ENCODE measurements at places on chromosomes 5 and 9.

DNA sequence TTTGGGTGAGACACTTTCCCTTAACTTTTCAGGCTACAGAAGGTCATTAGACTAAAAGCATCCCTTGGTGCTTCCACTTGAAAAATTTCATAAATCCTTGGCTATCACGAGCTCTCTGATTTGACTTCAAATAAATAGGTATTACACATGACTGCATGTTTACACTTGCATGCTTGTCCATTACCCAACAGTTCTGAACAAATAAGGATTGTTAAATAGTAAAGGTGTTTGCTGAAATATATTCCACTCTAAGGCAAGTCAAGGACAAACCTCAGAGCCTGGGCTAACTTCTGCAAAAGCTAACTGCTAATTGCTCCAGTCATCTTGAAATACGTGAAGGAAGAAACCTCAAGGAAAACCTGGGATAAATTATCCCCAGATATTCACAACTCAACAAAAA, 14.5 kb downstream of the FBXW2 start:
- DNase-seq, result no peak

DNA sequence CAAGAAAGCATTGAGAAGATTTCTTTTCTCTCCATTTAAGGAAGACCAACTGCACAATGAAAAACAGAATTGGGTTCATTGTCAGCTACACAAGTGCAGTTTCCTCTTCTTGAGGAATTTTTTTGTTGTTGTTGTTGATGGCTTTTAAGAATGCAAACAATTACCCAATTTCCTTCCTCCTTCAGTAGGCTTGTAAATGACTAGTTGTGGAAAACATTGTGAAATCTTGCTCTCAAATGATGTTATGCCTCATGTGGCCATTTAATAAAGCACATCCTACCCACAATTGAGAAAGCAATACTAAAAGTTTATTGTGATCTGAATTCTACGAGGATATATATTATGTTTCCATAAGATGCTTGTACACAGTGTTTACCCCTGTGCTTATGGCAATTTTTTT, 171.6 kb downstream of the FAM174A start:
- no peak for DNase-seq

DNA sequence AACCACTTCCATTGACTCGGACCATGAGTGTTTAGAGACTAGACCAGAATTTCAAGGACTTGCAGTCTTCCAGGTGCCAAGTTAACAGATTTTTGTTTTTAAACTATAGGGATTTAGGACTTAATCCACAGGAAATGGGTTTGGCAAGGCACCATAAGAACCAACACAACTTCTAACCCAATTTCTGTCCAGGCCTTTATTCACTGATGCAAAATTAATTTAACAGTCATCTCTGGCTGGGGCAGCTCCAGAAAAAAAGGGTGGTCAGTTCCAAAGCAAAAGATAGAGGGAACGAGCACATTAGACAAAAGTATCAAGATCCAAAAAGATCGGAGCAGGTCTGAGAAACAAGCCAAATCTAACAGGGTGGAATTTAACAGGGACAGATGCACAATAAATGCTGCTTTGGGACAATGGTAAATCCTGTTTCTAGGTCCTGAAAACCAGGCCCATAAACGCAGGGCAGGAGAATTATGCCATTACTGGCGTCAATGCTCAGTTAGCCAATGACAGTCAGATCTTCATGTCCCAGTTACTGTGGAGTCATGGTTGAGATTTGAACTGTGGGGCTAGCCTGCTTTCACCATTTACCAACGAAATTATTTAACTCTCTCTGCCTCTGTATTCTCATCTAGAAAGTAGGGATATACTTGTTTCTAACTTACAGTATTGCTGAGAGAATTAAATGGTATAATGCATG, 590.8 kb upstream of the BRINP1 start:
- DNase-seq, result no peak

DNA sequence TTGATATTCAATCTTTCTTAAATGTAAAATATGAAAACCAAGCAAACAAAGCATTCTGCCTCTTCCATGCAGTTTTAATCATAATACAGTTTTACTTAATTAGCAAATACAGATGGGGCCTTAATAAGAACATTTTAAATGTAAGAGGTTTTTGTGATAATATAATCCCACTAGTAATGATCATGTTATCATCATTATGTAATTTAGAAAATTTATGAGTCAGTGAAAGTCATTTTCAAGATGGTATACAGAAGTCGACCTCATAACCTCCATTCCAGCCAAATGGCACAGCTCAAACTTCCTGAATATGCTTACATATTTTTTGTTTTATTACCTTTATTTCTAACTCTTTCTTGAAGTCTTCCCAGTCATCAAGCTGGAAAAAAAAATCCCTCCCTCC, 102.2 kb upstream of the GNA14 start:
- no peak for DNase-seq

- DNase-seq, result no peak
Measured at GRCh38 chr9:26172301-26172700, 494.1 kb upstream of the TUSC1 start.

GRCh38 chr5:53969176-53969730, 341.1 kb downstream of the ARL15 start:
- no peak for DNase-seq

GRCh38 chr9:87909310-87910041, 8.3 kb upstream of the SPATA31C1 start:
- peak; percentile 2 for DNase-seq

GRCh38 chr9:17604556-17604955, 25.7 kb downstream of the SH3GL2 start:
- DNase-seq, result peak; percentile 25

DNA sequence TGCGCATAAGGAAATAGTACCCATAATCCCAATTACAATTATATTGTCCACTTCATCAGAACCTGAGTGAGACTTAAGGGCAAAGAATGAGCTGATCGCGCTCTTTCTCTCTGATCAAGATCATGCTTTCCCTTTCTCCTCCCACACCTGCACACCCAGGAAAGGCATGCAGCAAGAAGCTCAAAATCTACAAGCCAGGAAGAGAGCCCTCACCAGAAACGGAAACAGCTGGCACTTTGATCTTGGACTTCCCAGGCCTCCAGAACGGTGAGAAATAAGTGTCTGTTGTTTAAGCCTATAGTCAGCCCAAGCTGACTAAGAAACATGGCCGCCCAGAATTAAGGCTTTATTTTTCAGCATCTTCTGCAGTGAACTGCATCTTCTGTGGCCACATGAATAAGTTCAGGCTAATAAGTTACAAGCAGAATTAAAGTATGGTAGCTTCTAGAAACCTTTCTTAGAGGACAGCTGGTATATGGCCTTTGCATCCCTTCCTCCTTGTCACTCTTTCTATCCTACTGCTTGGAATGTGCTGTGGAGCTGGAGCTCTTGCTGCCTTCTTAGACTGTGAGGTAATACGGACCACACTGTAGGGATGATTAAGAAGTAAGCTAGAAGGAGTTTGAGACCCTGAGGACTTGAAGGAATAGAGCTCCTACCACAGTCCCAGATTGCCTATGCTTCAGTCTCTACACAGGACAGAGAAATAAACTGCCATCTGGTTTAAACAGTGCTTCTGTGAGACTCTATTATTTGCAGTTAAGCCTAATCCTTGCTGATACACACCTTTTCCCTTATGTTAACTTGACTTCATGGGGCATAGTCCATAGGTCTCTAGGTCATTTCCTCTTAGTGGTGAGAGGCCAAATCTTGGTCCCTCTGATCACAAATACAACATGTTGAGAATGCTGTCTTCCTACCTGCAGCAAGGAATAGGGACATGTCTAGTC, 17.2 kb downstream of the OR2S2 start:
- DNase-seq, result no peak

GRCh38 chr5:125245216-125245615, 498.8 kb upstream of the ZNF608 start:
- DNase-seq, result no peak

DNA sequence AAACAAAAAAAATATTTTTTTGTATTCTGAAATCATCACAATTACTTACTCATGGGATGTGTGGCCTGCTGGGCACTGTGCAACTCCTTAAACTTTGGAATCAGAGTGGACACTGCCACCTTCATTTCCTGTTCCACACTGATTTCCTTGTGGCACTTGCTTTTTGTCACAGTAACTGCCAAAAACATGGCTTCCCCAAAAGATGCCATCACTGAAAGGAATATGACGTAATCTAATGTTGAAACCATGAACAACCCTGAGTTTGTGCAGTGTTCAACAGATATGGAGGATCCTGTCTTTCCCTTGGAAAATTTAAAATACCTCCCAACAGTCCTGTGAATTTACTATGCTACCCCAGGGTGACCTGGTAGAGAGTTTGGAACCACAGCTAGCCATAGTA, 12.6 kb upstream of the IL12B start:
- DNase-seq, result no peak

DNA sequence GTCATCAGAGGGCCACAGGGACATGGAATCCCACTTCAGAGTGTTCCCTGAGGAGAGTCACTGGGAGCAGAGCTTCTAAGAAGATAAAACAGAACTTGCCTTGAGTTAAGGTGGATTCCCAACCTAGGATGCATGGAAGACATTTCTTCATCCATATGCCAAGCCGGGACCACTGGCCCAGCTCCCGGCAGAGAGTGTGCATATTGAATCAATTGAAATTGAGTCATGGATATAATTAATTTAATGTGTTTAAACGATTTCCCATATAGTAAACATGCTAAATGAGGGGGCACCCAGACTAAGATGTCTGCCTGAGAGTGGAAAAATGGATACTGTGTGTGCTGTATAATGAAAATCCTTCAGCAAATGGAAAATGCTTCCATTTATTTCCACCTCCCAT, 194.4 kb upstream of the TBC1D2 start:
- DNase-seq, result no peak

DNA sequence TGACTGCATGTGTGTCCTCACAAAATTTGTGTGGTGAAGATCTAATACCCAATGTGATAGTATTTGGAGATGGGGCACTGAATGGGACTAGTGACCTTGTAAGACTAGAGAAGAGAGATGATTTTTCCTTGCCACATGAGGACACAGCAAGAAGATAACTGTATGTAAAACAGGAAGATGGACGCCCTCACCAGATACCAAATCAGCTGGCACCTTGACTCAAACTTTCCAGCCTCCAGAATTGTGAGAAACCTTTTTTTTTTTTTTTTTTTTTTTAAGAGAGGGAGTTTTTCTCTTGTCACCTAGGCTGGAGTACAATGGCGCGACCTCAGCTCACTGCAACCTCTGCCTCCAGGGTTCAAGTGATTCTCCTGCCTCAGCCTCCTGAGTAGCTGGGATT, 40.3 kb downstream of the UBTD2 start:
- DNase-seq, result no peak

DNA sequence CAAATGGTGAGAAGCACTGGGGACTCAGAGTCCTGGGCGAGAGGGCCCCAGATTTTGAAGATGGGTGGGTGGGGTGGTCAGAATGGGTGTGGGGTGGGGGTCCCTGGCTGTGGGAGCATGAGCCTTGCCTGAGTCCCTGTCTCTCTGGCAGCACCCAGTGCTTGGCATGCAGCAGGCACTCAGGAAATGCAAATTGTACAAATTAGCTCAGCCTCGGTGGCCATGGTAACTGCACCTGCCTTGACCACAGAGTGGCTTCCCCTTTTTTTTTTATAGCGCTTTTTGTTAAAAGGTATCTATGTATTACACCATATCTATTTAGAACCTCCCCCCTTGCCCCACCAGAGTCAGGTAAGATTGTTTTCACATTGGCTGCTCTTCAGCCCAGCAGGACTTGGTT, 19.2 kb upstream of the PITX1 start:
- DNase-seq, result peak; percentile 38

GRCh38 chr5:115723220-115723619, 93.2 kb downstream of the CDO1 start:
- DNase-seq, result no peak

Data from DMS79 treated with DMSO at 0.1 percent for 48 hours (cell line).